T-helper 17 cell (primary cell): ENCODE measurements at places on chromosomes 4 and X. TPM values are rescaled to one million over a fixed set of nuclear protein-coding genes. Genes with fewer than 3 reads are reported as not detected.

GRCh38 chrX:120350450-120351138 lies 11.3 kb upstream of the ATP1B4 start:
- DNase-seq, result no peak

DNA sequence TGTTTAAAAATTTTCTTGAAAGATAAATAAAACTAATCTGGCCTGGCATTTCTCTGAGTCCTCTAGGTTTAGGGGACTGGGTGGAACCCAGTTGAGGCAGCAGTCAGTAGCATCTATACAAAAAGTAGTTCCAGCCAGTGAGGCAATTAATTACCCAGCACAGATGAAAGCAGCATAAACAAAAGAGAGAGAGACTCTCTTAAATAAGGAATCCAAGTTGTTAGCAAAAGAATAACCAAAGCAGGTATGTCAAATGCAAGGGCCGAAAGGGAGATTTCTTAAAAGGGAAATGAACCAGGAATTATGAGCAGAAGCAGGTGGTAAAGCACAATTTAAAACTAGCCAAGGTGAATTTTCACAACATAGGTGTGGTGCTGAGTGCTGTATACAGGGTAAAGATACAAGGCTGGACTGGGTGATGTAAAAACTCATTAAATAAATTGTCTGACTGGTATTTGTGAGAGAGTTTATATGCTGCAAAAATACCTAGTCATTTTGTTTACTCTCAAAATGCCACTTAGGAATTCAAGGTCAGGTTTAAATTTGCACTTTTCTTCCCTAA lies 94.6 kb upstream of the GALNT7 start:
- no peak for DNase-seq

Gene VCX3A
- not detected for total RNA-seq

DNA sequence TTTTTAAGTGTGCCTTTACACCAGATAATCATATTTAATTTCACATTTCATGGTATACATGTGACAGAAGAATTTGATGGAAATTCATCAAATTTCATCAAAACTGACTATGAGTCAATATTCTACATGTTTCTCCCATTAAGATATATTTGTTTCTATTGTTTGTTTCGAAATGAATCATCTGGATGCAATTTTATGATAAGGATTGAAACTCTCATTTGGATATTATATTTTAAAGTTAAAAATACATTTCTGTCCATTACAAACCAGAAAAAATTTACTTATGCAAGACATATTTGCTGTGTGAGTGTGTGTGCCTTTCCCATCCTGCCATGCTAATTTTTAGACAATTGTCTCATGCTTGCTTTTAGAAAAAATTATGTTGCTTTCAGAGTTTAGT lies 52.2 kb downstream of the SULT1B1 start:
- no peak for DNase-seq

Gene BMX
- total RNA-seq, result not detected

- no peak for DNase-seq
These were observed 81.7 kb downstream of the FAAH2 start for GRCh38 chrX:57368158-57368557.

Gene SMIM9
- not detected for total RNA-seq

- no peak for DNase-seq
These were observed 89.7 kb downstream of the TET2 start for GRCh38 chr4:105236202-105236915.

DNA sequence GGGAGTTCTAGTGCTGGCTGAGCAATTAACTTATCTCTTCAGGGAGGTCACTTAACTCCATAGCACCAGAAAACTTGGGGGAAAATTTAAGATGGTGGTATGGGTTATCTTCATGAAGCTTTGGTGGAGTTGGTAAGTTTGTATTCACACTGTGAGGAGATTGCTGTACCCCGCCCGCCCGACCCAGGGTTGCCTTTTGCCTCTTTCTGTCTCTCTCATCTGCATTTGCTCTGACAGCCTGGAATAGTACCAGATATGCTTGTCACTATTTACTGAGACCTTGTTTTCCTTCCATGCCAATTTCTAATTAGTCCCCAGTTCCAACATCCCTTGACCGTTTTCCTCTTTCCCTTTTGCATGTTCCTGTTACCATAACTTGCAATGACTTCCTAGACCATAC lies 33.1 kb upstream of the ARHGEF9 start:
- DNase-seq, result no peak

- no peak for DNase-seq
These were observed 98.4 kb upstream of the TENM3 start for GRCh38 chr4:182144626-182145333.

- no peak for DNase-seq
These were observed 64.0 kb downstream of the LNX1 start for GRCh38 chr4:53527326-53527725.

DNA sequence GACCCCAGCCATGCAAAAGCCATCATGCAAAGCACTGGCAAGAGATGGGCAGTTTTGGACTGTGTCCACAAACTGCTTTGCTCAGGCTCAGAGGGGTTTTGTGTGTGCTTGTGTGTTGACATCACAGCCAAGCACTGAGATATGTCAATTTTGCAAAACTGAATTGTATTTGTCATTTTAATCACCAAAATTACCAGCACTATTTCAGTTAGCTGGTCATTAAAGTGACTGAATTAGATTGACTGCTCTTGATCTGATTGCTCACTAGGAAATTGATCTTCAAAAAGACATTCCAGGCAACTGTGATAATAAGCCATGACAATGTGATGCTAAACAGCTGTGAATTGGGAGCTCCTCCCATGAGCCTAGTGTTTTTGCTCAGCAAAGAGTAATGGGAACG lies 337.3 kb upstream of the GNPDA2 start:
- DNase-seq, result no peak

Gene AMER1
- total RNA-seq, result 3.2 TPM

Gene CLDN22
- total RNA-seq, result not detected

GRCh38 chr4:134327274-134328122 lies 125.9 kb upstream of the PABPC4L start:
- no peak for DNase-seq

Gene CYSLTR1
- total RNA-seq, result 1.9 TPM

DNA sequence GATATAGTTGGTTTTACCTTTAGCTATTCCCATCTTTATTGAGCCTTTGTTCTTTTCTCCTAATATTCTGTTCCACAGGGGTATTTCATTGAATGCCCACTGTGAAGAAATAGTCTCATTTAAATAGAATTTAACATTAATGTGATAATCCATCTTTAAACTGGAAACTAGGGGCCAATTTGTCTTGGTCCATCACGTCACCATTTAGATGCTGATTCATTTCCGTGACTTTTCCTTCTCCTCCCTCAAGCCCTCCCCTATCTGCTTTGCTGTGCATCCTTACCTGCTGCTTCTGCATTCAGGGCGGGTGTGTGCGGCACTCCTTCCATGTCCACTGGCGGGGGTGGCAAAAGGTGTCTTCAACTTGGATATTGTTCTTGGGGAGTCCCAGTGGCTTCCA lies 241.1 kb downstream of the FBXW7 start:
- no peak for DNase-seq

- DNase-seq, result no peak
These were observed 642.6 kb upstream of the FAM241A start for GRCh38 chr4:111502626-111503025.

- DNase-seq, result no peak
These were observed 704 bp upstream of the SEPSECS start for GRCh38 chr4:25160714-25161592.

DNA sequence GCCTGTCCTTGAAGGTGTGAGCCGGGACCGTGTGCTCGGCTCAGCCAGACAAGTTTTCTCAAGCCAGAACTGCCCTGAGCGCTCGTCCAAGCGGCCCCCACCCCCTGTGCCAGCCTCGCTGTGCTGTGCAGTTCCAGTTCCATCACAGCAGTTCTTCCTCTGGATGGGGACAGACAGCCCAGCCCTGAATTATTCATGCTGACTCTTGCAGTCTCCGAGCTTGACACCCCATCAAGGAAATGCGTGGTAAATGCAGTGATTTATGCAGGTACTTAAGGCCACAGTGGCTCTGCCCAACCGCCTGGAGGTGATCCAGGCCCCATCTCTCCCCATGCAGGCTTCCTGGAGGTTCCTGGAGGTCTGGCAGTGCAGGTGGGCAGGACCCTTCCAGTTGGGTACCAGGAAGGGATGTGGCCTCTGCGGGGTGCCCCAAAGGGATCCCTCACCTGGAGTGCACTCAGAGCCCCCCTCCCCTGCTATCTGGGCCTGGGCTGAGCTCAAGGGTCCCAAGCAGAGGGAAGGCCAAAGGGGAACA lies 44.8 kb upstream of the HMX1 start:
- no peak for DNase-seq

- no peak for DNase-seq
These were observed 66.7 kb upstream of the PGRMC2 start for GRCh38 chr4:128354205-128354821.

DNA sequence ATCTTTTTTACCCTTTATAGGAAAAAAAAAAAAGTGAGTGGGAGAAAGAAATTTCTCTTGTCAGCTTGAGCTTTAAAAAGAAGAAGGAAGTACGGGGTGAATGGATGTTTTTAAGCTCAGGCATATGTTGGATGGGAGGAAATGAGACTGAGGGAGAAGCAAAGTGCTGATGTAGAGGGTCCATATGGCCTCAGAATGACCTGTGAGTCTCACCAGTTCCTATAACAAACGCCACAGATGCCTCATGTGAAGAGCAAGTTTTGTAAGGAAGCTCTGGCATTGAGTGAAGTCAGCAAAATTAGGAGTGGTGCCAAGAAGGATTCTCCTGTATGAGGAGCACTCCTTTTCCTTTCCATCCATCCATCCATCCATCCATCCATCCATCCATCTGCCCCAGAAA lies 214.6 kb downstream of the PTTG2 start:
- DNase-seq, result no peak

Gene CUL4B
- 33.9 TPM for total RNA-seq

DNA sequence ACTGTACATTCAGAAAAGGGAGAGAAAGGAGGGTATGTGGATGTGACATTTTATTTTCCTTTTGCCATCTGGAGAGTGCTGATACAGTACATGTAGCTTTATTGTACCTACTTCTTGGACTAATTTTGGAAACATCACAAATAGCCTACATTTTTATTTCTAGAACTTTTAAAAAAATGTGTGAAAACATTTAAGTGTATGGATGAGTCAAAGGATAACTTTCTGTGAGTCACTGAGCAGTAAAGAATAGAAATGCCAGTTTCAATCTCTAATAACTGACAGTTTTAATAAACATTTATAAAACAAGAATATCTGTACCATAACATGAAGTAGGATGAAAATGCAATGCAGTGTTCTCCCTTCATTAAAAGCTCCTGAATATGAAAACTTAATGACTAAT lies 374.4 kb upstream of the NWD2 start:
- no peak for DNase-seq

Gene PCYT1B
- total RNA-seq, result 0.07 TPM
